ENCODE measurements at places on chromosomes 1 and 21. TPM values are rescaled to one million over a fixed set of nuclear protein-coding genes. Genes with fewer than 3 reads are reported as not detected.

Gene WNT2B
- total RNA-seq, result 4.7 TPM

Gene NBPF20
- total RNA-seq, result 3.8 TPM

- H3K27ac ChIP-seq, result peak overlapping the region; percentile 92
- no peaks in the 10 kb centered on the region for H3K4me1 ChIP-seq
- no peaks in the 10 kb centered on the region for H3K36me3 ChIP-seq
- H3K27me3 ChIP-seq, result no peaks in the 10 kb centered on the region
- DNase-seq, result peak; percentile 89
Measured at GRCh38 chr1:150876119-150876454, 312 bp downstream of the ARNT start.

DNA sequence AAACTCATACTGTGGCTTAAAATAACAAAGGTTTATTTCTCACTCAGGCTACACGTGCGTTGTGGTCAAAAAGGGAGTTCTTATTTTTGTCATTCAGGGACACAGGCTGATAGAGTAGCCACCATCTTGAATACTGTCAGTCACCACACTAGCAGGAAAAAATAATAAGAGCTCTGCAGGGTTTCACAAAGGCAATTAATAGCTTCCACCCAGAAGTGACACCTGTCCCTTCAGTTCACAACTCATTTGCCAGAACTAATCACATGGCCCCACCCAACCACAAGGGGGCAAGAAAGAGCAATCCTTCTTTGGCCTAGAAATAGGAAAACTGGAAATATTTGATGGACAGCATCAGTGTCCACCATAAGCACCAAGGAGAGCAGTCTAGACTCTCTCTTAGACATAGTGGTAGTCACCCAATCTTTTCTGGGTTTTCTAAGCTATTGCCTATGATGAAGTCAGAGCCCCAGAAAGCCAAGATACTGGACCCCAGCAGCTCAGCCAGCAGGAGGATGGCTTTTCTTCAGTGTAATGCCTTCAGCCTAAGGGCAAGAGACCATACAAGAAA, 8.2 kb downstream of the HAPLN2 start:
- H3K4me3 ChIP-seq, result no peak overlapping the region
- no peaks in the 10 kb centered on the region for H3K36me3 ChIP-seq
- H3K4me1 ChIP-seq, result peaks cover 15% of the 10 kb centered on the region
- peak; percentile 59 for DNase-seq
- no peak overlapping the region for H3K27ac ChIP-seq

DNA sequence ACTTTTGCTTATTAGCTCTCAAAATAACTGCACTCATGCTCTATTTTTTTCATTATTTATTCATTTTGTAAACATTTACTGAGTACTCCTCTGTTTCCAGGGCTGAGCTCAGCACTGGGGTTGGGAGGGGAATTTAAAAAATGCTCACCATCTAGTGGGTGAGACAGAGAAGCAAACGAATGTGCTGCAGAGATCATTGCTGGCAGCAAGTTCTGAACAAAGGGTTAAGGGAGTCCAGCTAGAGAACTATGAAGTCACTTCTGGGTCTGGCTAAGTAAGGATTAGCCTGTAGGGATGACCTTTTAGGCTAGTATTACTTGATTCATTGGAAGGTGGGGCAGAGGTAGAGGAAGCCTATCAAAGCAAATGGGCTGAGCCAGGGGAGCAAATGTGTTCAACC, 99.1 kb upstream of the ZNF644 start:
- H3K27me3 ChIP-seq, result no peaks in the 10 kb centered on the region
- H3K4me1 ChIP-seq, result no peaks in the 10 kb centered on the region

Gene ADORA3
- 10.8 TPM for total RNA-seq

GRCh38 chr1:59560807-59561450, 253.8 kb upstream of the HOOK1 start:
- no peak overlapping the region for H3K4me3 ChIP-seq
- no peaks in the 10 kb centered on the region for H3K27me3 ChIP-seq
- DNase-seq, result no peak
- H3K27ac ChIP-seq, result no peak overlapping the region
- H3K36me3 ChIP-seq, result peaks cover 2% of the 10 kb centered on the region

DNA sequence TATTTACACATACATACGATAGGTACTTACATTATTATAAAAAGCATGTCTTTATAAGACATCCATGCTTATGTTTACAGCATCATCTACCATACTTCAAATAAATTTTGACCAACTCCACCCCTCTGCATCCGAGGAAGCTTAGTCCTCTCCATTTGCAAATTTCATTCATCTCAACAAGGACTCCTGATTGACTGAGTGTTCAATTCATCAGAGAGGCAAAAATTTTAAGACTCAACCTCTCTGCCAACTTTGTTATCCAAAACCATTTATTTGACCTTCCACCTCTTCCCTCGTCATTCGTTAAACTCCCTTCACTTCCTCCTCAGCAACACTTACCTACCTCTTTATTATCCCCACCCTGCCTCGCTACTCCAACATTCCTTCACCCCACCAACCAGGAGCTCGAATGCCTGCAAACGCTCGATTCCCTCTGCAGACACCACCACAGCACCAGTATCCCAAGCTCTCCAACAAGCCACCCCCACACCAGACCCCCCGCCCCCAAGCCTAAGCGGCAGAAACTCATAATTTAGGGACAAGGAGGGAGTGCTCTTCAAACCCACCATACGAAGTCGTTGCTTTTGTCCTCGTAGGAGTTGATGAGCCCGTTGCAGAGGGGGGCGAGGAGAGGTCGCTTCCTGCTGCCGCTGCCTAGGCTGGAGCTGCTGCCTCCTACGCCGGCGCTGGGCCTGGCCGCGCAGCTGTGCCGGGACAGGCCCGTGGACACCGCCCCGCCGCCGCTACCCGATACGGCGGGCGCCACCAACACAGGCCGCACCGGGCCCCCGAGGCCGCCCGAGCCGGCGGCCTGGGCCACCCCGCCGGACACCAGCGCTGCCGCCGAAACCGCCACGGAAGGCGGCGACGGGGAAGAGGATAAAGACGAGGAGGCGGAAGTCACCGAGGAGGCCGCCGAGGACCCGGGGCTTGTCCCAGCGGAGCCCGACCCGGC, 803 bp downstream of the COP1 start:
- peaks cover 4% of the 10 kb centered on the region for H3K4me1 ChIP-seq
- H3K27ac ChIP-seq, result peak overlapping the region; percentile 92
- no peaks in the 10 kb centered on the region for H3K27me3 ChIP-seq
- H3K4me3 ChIP-seq, result peak overlapping the region; percentile 90
- peak; percentile 76 for DNase-seq
- H3K36me3 ChIP-seq, result no peaks in the 10 kb centered on the region

DNA sequence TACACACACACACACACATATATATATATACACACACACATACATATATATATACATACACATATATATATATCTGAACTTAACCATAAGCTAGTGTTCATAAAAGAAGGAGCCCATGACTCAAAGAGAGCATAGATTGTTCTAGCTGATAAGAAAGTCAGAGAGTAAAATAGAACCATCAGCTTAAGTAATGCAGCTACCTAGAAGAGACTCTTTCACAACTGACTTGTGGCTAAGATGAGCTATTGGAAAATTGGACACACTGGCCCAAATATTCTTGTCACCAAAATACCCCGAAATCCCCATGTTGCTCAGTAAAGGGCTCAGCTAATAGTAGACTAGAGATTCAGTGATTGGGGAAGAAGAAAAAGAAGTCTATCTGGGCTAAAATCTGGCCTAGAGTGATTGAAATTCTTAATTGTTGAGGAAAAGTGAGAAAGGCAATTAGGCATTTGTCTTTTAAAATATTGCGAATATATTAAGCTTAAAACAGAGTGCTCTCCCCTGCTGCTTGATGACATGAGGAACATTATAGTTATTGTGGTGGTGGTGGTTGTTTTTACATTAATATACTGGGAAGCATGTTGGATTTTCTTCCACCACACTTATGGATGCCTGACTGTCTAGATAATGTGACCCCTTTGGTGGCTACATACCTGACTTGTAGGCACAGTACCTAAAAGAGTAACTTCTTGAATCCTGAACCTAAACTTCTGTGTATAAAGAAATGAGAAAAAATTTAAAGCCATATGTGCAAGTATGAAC, 6.3 kb downstream of the SLAMF1 start:
- H3K27ac ChIP-seq, result no peak overlapping the region
- no peaks in the 10 kb centered on the region for H3K27me3 ChIP-seq
- no peaks in the 10 kb centered on the region for H3K4me1 ChIP-seq
- DNase-seq, result no peak

- H3K36me3 ChIP-seq, result no peaks in the 10 kb centered on the region
- no peak overlapping the region for H3K4me3 ChIP-seq
- no peak overlapping the region for H3K27ac ChIP-seq
- no peaks in the 10 kb centered on the region for H3K4me1 ChIP-seq
- DNase-seq, result no peak
- H3K27me3 ChIP-seq, result no peaks in the 10 kb centered on the region
Measured at GRCh38 chr1:33429332-33429731, 1.6 kb downstream of the PHC2 start.

DNA sequence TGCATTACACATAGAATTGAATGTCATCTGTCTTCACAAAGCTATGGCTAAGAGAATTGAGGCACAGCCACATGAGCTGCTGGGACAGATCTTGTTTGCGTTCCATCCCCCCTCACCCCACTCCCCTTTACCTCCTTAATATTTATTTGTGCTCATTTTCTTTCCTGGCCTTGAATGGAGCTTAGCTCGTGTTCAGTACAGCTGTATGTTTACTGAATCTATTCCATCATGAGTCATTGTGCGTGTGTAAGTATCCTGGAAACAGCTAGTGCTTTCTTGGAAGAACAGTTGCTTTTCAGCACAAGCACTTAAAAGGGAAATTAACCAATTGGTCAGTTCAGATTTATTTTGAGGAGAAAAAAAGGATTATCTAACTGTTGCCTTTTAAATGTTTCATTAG, 14.7 kb downstream of the PROX1 start:
- H3K27me3 ChIP-seq, result no peaks in the 10 kb centered on the region
- no peak overlapping the region for H3K27ac ChIP-seq
- H3K36me3 ChIP-seq, result no peaks in the 10 kb centered on the region
- H3K4me1 ChIP-seq, result no peaks in the 10 kb centered on the region
- no peak for DNase-seq

GRCh38 chr1:81547912-81548303, 252.8 kb upstream of the ADGRL2 start:
- H3K27me3 ChIP-seq, result no peaks in the 10 kb centered on the region
- H3K4me3 ChIP-seq, result no peak overlapping the region
- no peaks in the 10 kb centered on the region for H3K36me3 ChIP-seq
- H3K4me1 ChIP-seq, result peaks cover 4% of the 10 kb centered on the region
- DNase-seq, result no peak
- no peak overlapping the region for H3K27ac ChIP-seq

- H3K4me3 ChIP-seq, result no peak overlapping the region
- H3K4me1 ChIP-seq, result no peaks in the 10 kb centered on the region
- H3K36me3 ChIP-seq, result no peaks in the 10 kb centered on the region
- peaks cover 3% of the 10 kb centered on the region for H3K27me3 ChIP-seq
- DNase-seq, result peak; percentile 66
- no peak overlapping the region for H3K27ac ChIP-seq
Measured at GRCh38 chr1:7703321-7704213, 67.5 kb upstream of the VAMP3 start.

GRCh38 chr1:179253286-179253972, 24.0 kb upstream of the ABL2 start:
- H3K4me3 ChIP-seq, result no peak overlapping the region
- H3K36me3 ChIP-seq, result no peaks in the 10 kb centered on the region
- DNase-seq, result no peak
- H3K27me3 ChIP-seq, result no peaks in the 10 kb centered on the region
